ENCODE measurements at places on chromosomes 12 and 14. TPM values are rescaled to one million over a fixed set of nuclear protein-coding genes. Genes with fewer than 3 reads are reported as not detected.

Gene LRP1-AS
- 0.64 TPM for polyA plus RNA-seq

Gene RNASE2
- polyA plus RNA-seq: 1.6 TPM

Gene CLEC1B
- polyA plus RNA-seq: 2.9 TPM

Gene RNASE3
- polyA plus RNA-seq: 0.65 TPM

Gene ZNF605
- polyA plus RNA-seq: 15.7 TPM

Gene SRRM4
- polyA plus RNA-seq: 0.46 TPM

Gene CLEC4A
- polyA plus RNA-seq: 4.3 TPM

Gene AQP6
- polyA plus RNA-seq: 0.31 TPM

Gene RERG
- 16.7 TPM for polyA plus RNA-seq

Gene GEMIN2
- 23.3 TPM for polyA plus RNA-seq

Gene TAS2R31
- 2.1 TPM for polyA plus RNA-seq

Gene CLEC1A
- polyA plus RNA-seq: 24.4 TPM

Gene CAPS2
- polyA plus RNA-seq: 8.6 TPM

Gene ACTN1
- 167 TPM for polyA plus RNA-seq

Gene CIROP
- polyA plus RNA-seq: 0.05 TPM

Gene TOMM20L
- polyA plus RNA-seq: 1.7 TPM

Gene AMHR2
- 1.4 TPM for polyA plus RNA-seq

Gene CD27
- 1.2 TPM for polyA plus RNA-seq

Gene PRB2
- not detected for polyA plus RNA-seq

Gene IQSEC3
- 7.6 TPM for polyA plus RNA-seq

Gene NDRG2
- polyA plus RNA-seq: 163 TPM

Gene VPS33A
- polyA plus RNA-seq: 17.8 TPM

Gene CD163
- 14.8 TPM for polyA plus RNA-seq

Gene GRIN2B
- polyA plus RNA-seq: 0.09 TPM

Gene KERA
- 0.09 TPM for polyA plus RNA-seq

Gene SLC10A1
- polyA plus RNA-seq: 0.20 TPM
